ENCODE measurements at places on chromosomes 12 and 14. TPM values are rescaled to one million over a fixed set of nuclear protein-coding genes. Genes with fewer than 3 reads are reported as not detected.
A peak's percentile ranks its signal among the peaks of the same experiment; 100 is the strongest.

Gene EML5
- 15.8 TPM for total RNA-seq

Gene ZC3H10
- total RNA-seq: 6.2 TPM

Gene FGF23
- not detected for total RNA-seq

Gene RNF10
- 110 TPM for total RNA-seq

Gene ASPG
- total RNA-seq: 22.2 TPM

Gene OR6C76
- not detected for total RNA-seq

Gene BATF
- total RNA-seq: not detected

DNA sequence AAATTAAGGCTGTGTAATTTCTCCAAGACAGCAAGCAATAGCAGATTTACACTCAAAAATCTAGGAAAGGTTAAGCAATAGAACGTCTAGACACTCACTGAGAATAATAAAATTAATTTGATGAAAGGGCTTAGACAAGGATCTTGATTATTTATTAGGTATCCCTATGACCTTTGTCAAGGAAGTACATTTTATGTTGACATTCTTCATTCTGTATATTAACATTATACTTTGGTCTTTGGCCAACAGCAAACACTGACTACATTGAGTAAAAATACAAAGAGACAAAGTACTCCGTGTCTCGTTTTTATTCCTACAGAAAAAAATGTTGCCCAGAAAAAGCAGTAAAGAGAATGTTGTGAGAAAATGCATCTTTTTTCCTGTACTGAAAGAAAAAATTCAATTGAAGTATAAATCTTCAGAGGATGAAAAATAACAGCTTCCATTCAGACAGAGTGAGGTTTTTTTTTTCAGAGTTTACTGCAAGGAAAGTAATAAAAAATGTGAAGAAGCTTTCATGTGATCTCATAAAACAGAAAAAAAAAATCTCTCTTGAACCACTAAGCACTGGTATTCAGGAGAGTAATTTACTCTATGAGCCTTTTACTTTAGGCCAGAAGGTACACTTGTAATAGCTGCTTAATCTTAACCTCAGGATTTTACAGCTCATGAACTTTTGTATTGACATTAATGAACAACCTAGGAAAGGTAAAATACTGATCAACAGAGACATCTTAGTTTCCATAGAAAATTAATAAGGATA is 605.0 kb downstream of the FSCB start:
- H3K4me3 ChIP-seq: no peak overlapping the region
- no peaks in the 10 kb centered on the region for H3K4me1 ChIP-seq
- no peaks in the 10 kb centered on the region for H3K27me3 ChIP-seq
- no peak for DNase-seq

DNA sequence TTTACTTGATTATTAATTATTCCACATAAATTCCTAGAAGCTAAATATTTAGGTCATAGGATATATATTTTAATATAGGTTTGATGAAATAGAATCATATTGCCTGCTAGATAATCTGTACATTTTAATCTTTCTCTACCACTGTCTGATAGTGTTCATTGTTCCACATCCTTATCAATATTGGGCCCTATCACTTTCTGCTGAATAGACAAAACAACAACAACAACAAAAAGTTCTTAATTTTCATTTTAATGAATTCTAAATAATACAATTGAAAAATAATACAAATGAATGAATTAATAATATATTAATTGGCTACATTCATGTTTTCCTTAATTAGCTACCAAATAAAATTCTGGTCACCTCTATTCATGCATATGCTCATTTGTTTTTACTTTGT is 1437.2 kb downstream of the LRFN5 start:
- H3K4me3 ChIP-seq: no peak overlapping the region
- H3K27ac ChIP-seq: no peak overlapping the region
- no peak for DNase-seq
- H3K36me3 ChIP-seq: no peaks in the 10 kb centered on the region
- no peaks in the 10 kb centered on the region for H3K4me1 ChIP-seq

- peak overlapping the region; percentile 93 for H3K27ac ChIP-seq
- H3K4me1 ChIP-seq: no peaks in the 10 kb centered on the region
Observed at GRCh38 chr12:98504368-98504617, 11.1 kb upstream of the TMPO start.

- H3K27me3 ChIP-seq: no peaks in the 10 kb centered on the region
- DNase-seq: no peak
- no peak overlapping the region for H3K4me3 ChIP-seq
- no peaks in the 10 kb centered on the region for H3K36me3 ChIP-seq
- H3K27ac ChIP-seq: no peak overlapping the region
Observed at GRCh38 chr12:25573346-25573745, 20.3 kb upstream of the LMNTD1 start.

- peak; percentile 92 for DNase-seq
- no peaks in the 10 kb centered on the region for H3K27me3 ChIP-seq
- H3K4me1 ChIP-seq: no peaks in the 10 kb centered on the region
- H3K36me3 ChIP-seq: no peaks in the 10 kb centered on the region
Observed at GRCh38 chr14:74860899-74861733, 14.8 kb downstream of the PROX2 start.

GRCh38 chr12:52645120-52645761 is 6.8 kb downstream of the KRT2 start:
- no peaks in the 10 kb centered on the region for H3K36me3 ChIP-seq
- no peak for DNase-seq
- peaks cover under 1% of the 10 kb centered on the region for H3K4me1 ChIP-seq
- no peaks in the 10 kb centered on the region for H3K27me3 ChIP-seq
- no peak overlapping the region for H3K4me3 ChIP-seq

DNA sequence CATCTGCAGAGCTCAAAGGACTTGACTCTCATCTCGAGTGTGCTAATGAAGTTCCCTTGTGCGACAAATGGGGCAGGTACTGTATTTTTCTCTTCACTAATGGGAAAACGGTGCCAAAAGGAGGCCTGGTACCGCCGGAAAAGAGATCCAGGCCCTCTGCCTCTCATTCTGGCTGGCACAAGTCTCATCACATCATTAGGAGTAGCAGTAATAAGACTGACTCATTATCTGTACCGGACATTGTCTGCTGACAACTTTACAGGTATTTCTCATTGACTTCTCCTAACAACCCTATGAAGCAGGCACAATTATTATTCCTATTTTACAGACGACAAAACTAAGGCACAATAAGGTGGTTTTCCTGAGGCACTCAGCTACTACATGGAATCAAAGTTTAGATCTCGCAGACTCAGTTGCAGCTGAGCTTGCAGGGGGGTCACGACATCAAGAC is 668 bp downstream of the APPL2 start:
- peak overlapping the region; percentile 93 for H3K27ac ChIP-seq
- no peak for DNase-seq
- H3K4me3 ChIP-seq: peak overlapping the region; percentile 93
- H3K4me1 ChIP-seq: peaks cover 19% of the 10 kb centered on the region
- H3K36me3 ChIP-seq: no peaks in the 10 kb centered on the region

- H3K27me3 ChIP-seq: no peaks in the 10 kb centered on the region
- H3K4me1 ChIP-seq: no peaks in the 10 kb centered on the region
- DNase-seq: no peak
- H3K27ac ChIP-seq: no peak overlapping the region
Observed at GRCh38 chr12:27064397-27065342, 17.7 kb downstream of the C12orf71 start.

DNA sequence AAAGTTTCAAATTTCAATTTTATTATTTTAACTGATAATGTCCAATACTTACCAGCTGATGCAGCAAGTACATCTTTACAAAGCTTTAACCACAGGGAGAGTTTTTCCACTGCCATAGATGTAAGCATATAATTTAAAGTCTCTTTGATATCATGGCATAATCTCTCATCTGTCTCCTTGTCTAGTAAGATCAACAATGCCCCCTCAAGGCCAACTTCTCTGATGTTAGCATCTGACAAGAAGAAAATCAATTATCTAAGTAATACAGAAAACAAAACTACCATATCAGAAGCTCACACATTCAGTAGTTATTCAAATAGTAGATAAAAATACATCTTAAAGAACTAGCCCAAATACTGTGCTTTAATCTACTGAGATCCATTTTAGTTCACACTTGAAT is 94.2 kb downstream of the HEATR5A start:
- H3K36me3 ChIP-seq: no peaks in the 10 kb centered on the region
- no peaks in the 10 kb centered on the region for H3K27me3 ChIP-seq
- no peak for DNase-seq

GRCh38 chr14:29601616-29602015 is 326.0 kb downstream of the PRKD1 start:
- no peak overlapping the region for H3K27ac ChIP-seq
- no peaks in the 10 kb centered on the region for H3K4me1 ChIP-seq
- no peak for DNase-seq
- no peaks in the 10 kb centered on the region for H3K27me3 ChIP-seq
- H3K4me3 ChIP-seq: no peak overlapping the region

GRCh38 chr14:89771251-89771650 is 183.3 kb downstream of the EFCAB11 start:
- no peaks in the 10 kb centered on the region for H3K4me1 ChIP-seq
- no peak for DNase-seq
- no peak overlapping the region for H3K4me3 ChIP-seq
- H3K36me3 ChIP-seq: no peaks in the 10 kb centered on the region
- H3K27ac ChIP-seq: no peak overlapping the region
- H3K27me3 ChIP-seq: no peaks in the 10 kb centered on the region

- H3K4me3 ChIP-seq: no peak overlapping the region
- H3K4me1 ChIP-seq: no peaks in the 10 kb centered on the region
- DNase-seq: peak; percentile 37
- no peaks in the 10 kb centered on the region for H3K27me3 ChIP-seq
- H3K36me3 ChIP-seq: no peaks in the 10 kb centered on the region
Observed at GRCh38 chr14:94598816-94599655, 13.2 kb upstream of the SERPINA3 start.

DNA sequence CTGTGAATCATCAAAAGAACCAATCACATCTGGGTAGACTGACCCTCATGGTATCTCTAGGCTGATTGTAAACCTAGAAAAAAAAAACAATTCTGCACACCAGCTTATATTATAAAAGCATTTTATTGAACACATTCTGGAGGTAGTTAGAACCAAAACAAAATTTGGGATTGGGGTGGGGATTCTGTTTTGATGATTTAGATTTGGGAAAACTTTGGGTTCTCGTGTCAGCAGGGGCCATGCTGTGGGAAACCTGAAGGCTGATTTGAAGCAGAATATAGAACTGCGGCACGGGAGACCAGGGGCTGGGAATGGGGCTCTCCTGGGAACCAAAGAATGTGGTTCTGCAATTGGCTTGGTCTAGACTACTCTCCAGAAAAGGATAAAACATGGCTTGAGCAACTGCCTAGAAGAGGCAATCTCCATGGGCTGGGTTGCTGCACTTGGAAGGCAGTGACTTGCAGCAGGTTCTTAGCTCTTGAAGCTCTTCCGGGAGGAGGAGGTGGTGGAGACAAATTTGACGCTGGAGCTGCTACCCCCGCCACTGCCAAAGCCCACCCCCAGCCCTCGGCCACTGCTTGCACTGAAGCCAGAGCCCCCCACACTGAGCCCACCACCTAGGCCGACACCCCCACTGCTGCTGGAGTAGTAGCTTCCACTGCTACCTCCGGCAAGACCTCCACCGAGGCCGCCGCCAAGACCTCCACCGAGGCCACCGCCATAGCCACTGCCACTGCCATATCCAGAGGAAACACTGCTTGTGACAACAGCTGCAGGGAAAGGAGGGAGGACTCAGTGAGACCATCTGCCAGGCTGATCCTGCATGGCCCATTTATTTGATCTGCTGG is 5.5 kb downstream of the KRT5 start:
- no peaks in the 10 kb centered on the region for H3K27me3 ChIP-seq
- no peak overlapping the region for H3K27ac ChIP-seq
- no peak overlapping the region for H3K4me3 ChIP-seq
- H3K36me3 ChIP-seq: no peaks in the 10 kb centered on the region

- DNase-seq: no peak
- no peak overlapping the region for H3K27ac ChIP-seq
- H3K27me3 ChIP-seq: no peaks in the 10 kb centered on the region
- no peaks in the 10 kb centered on the region for H3K36me3 ChIP-seq
Observed at GRCh38 chr12:10331642-10332239, 24.1 kb downstream of the KLRD1 start.

DNA sequence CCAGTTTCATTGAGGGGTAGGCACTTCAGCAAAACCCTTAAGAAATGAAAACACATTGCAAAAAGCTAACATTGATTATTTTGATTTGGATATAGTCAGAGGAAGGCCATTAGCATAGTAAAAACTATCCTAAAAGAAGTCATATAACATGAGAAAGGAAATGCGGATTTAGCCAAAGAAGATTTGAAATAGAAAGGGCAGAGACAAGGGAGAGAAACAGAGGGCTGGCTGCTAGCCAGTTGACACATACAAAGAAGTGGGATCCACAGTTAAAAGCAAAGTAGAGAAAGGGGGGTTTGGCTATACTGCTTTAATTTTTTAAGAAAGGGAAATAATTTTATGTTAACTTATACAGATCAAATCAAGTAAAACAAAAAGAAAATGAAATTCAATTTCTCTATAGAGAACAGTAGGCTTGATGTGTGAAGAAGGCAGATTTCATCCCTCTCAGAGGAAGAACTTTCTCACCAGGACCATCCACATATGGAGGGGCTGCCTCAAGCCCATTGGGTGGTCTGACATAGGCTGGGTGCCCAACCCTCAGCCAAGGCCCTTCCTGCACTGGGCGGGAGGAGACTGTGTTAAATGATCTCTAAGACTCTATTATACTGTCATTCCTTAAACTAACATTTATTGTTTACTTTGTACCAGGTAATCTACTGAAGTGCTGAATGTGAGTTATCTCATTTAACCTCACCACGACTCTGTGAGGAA is 420.3 kb downstream of the CCDC91 start:
- H3K36me3 ChIP-seq: no peaks in the 10 kb centered on the region
- H3K4me3 ChIP-seq: no peak overlapping the region
- H3K4me1 ChIP-seq: no peaks in the 10 kb centered on the region

DNA sequence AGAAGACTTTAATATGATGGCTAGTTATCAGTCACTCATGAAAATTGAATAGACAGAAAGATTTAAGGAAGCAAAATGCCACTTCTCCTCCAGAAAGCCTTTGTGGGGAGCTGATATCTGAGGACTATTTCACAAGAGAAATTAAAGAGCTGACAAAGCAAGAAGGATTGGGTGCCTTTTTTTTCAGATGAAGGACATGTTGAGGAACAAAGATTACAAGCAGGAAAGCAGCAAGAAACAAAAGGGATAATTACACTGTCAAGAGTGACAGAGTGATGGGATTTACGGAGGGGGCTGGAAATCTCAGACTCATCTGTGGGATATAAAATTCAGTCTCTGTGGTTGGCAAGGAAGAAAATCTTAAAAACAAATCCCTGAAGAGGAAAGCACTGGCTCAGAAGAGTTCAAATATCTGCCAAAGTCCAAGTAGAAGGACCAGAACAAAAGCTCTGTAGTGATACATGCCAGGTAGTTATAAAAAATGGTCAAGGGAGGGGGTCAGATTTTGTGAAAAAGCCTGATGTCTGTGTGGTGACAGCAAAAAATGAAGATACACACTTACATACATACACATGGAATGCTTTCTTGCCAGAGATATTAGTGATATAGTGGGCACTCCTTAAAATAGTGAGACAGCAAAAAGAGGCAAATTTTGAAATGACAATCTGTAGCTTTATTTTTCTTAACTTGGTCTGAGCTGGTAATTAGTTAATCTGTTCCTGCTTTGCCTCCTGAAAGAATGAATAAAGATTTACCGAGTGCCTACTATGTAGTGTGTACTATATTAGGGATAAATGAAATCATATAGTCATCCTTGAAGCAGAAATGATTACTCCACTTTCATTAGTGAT is 62.9 kb downstream of the EPS8 start:
- no peaks in the 10 kb centered on the region for H3K27me3 ChIP-seq
- H3K27ac ChIP-seq: peak overlapping the region; percentile 59
- no peak overlapping the region for H3K4me3 ChIP-seq
- H3K36me3 ChIP-seq: no peaks in the 10 kb centered on the region
- no peak for DNase-seq

GRCh38 chr12:51077930-51078329 is 5.5 kb downstream of the CSRNP2 start:
- no peaks in the 10 kb centered on the region for H3K27me3 ChIP-seq
- H3K4me1 ChIP-seq: peaks cover 15% of the 10 kb centered on the region
- DNase-seq: peak; percentile 66
- H3K4me3 ChIP-seq: no peak overlapping the region
